ENCODE measurements at places on chromosomes 11 and 22.
A peak's percentile ranks its signal among the peaks of the same experiment; 100 is the strongest.

GRCh38 chr11:129278586-129279319 is 86.6 kb upstream of the ARHGAP32 start:
- DNase-seq, result no peak

DNA sequence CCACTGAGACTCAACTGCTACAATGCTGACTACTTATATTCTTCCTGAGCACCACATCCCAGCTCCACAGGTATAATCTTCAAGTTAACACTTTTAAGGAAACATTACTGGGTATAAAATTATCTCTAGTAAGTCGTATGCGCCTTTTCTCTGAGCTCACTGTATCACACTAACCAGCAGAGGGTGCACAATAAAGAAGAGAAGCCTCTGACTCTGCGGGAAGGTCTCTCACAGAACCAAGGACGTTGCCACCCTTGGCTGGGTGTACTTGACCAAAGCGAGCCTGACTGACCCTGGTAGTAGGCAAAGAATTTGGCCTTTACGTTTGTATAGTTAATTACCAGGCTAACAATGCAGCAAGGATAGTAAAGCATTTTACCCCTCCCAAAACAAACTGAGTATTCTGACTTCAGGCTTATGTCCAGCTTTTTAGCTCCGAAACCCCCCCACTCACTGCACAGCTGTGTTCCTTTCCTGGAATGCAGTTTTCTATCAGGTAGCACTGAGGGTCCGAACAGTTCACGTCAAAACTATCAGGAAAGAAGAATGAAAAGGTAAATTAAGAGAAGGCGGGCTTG is at the start of gene BTBD18:
Gene BTBD18 (minus strand): TSS at position 144 of the 578 bp plus-strand sequence. CDS start 631 bp downstream, outside the sequence.
- no peak for DNase-seq

DNA sequence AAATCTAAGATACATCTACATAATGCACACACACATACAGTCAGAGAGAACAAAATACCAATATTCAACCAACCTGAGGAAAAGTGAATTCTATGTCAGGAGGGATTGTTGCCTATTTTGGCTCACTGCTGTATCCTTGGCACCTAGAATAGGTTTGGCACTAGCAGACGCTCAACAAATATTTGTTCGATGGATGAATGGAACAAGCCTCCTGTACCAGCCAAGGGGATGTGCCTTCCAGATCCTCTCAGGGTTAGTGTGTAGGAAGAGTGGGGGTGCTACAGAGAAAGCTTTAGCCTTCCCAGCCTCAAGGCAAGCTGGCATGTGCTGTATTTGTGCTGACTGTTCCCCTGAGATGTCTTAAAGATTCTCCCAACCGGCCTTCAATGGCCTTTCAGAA is 23.3 kb upstream of the POU2AF1 start:
- peak; percentile 92 for DNase-seq

GRCh38 chr22:44805711-44806110 is 53.3 kb downstream of the ARHGAP8 start:
- DNase-seq, result no peak

GRCh38 chr22:20109411-20110358 is 6.2 kb upstream of the RANBP1 start:
- DNase-seq, result no peak

DNA sequence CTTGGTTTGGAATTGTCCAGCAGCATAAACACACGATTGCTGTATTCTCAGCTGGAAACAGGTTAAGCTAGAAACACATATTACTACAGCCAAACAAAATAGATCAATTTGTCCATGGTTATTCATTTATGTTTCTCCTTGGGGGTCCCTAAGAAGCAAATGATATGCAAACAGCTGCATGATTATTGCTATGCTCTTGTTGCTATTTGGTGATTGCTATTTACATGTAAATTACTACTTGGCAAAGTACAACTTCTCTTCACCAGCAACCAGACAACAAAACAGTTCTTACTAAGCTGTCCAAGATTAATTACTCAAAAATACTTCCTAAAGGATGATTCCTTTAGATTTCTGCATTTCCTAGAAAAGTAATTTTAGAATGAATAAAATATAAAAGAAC is 567.9 kb upstream of the ARHGAP42 start:
- no peak for DNase-seq

DNA sequence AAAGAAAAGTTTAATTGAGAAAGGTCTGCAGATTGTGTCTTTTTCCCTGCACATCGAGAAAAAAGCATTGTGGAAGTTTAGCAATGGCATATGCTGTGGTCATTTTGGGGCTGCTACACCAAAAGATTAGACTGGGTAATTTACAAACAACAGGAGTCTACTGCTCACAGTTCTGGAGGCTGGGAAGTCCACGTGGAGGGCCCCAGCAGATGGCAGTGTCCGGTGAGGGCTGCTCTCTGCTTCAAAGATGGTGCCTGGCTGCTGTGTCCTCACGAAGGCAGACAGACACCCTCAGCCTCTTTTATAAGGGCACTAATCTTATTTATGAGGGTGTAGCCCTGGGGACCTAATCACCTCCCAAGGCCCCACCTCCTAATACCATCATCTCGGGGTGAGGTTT is 21.1 kb downstream of the PHF21B start:
- no peak for DNase-seq

- no peak for DNase-seq
Measured at GRCh38 chr22:43129426-43130425, 13.5 kb downstream of the MCAT start.

- no peak for DNase-seq
Measured at GRCh38 chr11:6099577-6099976, 7.9 kb upstream of the OR56B4 start.

- DNase-seq, result no peak
Measured at GRCh38 chr22:37062376-37062675, 10.8 kb downstream of the KCTD17 start.

DNA sequence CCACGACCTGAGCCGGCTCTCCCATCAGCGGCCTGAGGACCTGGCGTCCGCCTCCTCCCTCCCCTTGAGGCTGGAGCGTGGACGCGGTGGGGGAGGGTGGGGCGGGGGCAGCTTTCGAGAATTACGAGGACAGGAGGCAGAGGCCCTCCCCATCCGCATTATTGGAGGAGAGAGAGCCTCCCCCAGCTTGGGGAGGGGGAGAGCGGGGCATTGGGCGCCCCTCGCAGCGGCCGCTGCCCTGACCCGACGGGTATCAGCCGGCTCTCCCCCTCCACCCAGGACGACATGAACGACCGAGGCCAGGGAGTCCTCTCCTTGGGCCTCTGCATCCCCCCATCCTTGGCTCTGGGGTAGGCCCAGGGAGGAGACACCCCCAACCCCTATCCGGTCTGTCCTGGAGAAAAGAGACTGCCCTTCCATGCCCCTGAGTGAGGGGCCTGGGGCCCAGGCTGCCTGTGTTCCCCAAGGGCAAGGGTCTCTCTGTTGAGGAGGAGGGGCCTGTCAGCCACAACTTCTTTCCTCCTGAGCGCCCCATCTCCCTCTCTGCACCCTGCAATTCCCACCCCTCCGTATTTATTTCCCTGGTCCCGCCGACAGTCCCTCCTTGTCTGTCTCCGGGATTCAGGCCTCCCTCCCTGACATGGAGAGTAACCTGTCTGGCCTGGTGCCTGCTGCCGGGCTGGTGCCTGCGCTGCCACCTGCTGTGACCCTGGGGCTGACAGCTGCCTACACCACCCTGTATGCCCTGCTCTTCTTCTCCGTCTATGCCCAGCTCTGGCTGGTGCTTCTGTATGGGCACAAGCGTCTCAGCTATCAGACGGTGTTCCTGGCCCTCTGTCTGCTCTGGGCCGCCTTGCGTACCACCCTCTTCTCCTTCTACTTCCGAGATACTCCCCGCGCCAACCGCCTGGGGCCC is 495 bp downstream of the GPR137 start:
- DNase-seq, result peak; percentile 34

GRCh38 chr11:122695076-122695615 is 39.6 kb downstream of the UBASH3B start:
- no peak for DNase-seq

GRCh38 chr22:39170825-39171622 is 18.5 kb upstream of the CBX7 start:
- DNase-seq, result peak; percentile 58

DNA sequence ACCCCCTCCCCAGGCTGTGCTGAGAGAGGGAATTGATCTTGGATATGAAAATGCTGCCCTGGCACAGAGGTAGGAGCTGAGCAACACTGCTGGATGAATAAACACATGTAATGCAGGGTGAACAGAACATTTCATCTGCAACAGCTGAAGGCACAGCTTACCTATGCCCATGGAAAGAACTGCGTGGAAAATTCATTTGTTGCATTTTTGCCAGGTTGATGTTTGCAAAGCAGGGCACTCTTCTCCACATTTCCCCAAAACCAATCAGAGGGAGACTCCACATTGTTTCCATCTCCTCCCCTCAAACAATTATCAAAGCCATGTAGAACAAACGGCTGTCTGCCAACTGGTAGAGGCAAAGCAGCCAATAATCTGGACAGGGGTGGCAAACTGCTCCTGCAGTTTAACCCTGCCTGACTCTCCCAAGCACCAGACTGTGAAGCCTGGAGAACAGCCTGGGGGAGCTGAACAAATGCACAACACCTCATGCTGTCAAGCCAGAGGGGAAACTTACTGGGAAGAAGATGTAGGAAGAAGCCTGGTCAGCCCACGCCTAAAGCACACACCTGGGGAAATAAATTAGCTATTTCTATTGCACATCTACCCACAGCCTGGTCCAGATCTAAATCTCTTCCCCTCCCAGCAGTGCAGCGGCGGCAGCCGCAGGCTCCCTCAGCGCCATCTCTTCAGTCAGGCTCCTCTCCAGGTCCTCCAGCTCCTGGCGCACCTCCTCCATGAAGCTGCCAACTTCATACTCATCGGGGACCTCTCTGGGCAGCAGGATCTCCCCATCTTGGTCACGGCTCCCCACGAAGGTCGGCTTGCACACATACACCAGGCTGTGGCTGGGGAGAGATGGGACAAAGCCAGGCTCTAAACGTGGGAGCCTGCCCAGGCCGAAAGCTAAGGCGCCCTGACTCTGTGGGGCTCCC is 44.3 kb downstream of the DKK3 start:
- DNase-seq, result peak; percentile 15

- DNase-seq, result no peak
Measured at GRCh38 chr11:10287766-10288715, 6.0 kb downstream of the SBF2 start.

DNA sequence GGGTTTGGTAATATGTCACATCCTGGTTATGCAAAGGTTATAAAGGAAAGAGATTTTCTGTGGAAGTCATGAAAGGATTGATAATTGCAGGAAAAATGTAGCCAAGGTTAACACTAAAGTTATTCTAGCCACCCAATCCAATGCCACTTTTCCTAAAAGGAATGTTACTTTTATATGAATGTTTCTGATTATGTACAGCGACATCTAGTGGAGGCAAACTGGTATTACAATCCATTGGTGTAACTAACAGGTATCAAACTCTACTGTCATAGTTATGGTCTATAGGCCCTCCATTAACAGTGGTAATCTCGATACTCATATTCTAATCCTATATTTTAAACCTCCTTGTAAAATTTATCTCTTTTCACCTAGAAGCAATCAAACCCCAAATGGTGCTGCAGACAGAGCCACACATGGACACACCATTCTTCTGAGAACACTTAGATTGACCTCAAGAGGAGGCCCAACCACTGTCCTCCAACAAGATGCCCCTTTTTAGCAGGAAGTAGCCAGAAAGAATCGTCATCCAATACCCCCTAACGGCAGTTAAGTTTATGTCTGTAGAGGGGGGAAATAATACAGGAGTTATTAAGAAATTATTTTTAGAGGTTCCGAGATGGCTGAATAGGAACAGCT is 74.9 kb upstream of the RAG2 start:
- DNase-seq, result no peak

- DNase-seq, result no peak
Measured at GRCh38 chr11:21554284-21554683, 638.6 kb upstream of the ANO5 start.

- no peak for DNase-seq
Measured at GRCh38 chr11:79226126-79226525, 214.7 kb downstream of the TENM4 start.

GRCh38 chr22:44659140-44659539 is 42.9 kb upstream of the PRR5 start:
- DNase-seq, result no peak

DNA sequence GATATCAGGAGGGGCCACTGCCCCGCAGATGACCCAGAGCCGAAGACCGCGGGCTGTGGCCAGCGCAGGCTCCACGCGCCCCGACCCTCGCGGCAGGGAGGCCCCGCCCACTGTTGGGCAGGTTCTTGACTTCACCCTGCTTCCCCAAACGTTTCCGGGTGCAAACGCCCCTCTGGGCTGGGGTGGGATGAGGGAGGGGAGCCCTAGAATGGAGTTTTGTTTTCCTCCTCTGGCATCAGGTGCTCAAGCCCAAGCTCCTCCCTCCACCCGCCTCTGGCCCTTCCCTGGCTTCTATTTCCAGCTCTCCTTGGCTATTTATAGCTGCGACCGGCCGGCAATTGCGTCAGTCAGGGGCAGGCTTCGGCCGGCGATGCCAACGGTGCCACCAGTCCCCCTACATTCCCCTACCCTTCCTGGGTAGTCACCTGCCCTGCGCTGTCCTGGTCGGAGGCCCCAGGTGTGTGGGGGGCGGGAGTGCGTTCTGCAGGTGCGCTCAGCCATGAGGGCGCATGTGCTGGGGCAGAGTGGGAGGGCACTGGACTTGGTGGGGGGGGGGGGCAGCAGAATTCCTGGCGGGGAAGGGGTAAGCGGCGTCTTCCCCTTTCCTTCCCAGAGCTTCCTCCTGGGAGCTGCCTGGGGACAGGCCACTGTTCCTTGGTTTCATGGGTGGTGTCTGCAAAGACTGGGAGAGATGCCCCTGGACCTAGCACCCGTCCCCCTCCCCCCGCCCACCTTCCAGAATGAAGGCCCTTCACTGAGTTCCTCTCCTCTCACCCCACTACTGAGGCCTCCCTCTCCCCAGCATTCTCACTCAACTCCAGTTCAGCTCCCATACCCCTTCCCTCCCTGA is 23.6 kb downstream of the DUSP8 start:
- DNase-seq, result no peak

GRCh38 chr11:60914633-60915247 is 782 bp downstream of the TMEM109 start:
- DNase-seq, result no peak

- DNase-seq, result peak; percentile 91
Measured at GRCh38 chr11:47464483-47464882, 15.5 kb upstream of the RAPSN start.

DNA sequence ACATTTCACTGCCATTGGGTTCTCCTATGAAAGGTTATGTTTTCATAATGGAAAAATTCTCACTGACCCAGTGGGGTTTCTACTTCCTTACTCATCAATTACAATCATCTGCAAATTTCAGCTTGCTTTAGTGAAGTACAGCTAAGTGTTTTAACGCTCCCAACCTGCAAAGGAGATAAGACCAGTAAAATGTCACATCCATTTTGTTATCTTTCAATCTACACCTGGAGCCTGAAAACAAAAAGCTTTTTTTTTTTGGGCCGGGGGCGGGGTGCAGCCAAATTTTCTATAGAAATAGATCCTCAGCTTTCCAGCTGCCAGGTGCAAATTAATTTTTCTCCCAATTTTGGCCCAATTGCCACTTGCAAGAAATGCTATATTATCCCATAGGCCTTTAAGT is 40.6 kb downstream of the CADM1 start:
- no peak for DNase-seq

GRCh38 chr11:117909611-117910382 is 19.4 kb downstream of the TMPRSS13 start:
- no peak for DNase-seq

Measured in NCI-H1092 (cell line).